Thyroid gland (tissue), 4 donors: ENCODE measurements at places on chromosomes 12 and 14. TPM values are rescaled to one million over a fixed set of nuclear protein-coding genes. Genes with fewer than 3 reads are reported as not detected.
A peak's percentile ranks its signal among the peaks of the same experiment; 100 is the strongest.

Gene SMIM41
- not detected for total RNA-seq

Gene SERPINA3
- total RNA-seq, result 96.2 TPM

Gene IL22
- not detected for total RNA-seq

Gene SMCO2
- not detected for total RNA-seq

Gene WSCD2
- 96.0 TPM for total RNA-seq

Gene SLC16A7
- total RNA-seq, result 22.2 TPM

Gene LHX5
- 0.13 TPM for total RNA-seq

- no peaks in the 10 kb centered on the region for H3K4me1 ChIP-seq
- no peaks in the 10 kb centered on the region for H3K36me3 ChIP-seq
- no peaks in the 10 kb centered on the region for H3K27me3 ChIP-seq
- no peak for DNase-seq
Observed at GRCh38 chr14:56720703-56721460, 89.4 kb downstream of the OTX2 start.

DNA sequence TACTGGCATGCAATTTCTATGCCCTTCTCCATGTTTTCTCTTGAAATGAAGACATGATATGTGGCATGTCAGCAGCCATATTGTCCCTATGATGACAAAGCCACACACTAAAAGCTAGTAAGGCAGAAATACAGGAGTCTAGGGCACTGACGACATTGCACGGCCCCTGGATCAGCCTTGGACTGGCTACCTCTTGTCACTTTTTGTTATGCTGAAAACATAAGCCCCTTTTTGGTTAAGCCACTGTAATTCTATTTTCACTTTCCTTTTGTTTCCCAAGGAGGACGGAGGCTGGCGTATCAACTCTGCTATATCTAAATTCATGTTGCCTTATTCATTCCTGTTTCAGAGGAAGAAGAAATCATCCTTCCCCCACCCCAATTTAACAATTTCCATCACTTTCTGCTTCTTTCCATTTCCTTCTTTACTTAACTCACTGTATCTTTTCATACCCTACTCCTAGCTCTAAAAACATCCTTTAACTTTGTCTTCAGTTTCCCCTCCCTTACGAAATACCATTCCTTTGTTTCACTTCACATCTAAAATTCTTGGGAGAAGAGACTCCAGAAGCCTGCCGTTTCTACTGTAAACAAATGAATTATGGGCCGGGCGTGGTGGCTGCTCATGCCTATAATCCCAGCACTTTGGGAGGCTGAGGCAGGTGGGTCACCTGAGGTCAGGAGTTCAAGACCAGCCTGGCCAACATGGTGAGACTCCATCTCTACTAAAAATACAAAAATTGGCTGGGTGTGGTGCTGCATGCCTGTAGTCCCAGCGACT lies 364.1 kb downstream of the PCNX1 start:
- H3K4me3 ChIP-seq, result no peak overlapping the region
- H3K36me3 ChIP-seq, result no peaks in the 10 kb centered on the region
- H3K4me1 ChIP-seq, result no peaks in the 10 kb centered on the region
- H3K27me3 ChIP-seq, result no peaks in the 10 kb centered on the region
- no peak for DNase-seq
- no peak overlapping the region for H3K27ac ChIP-seq

GRCh38 chr12:4143896-4144295 lies 129.7 kb upstream of the CCND2 start:
- H3K27me3 ChIP-seq, result no peaks in the 10 kb centered on the region
- H3K27ac ChIP-seq, result no peak overlapping the region
- no peak for DNase-seq
- H3K36me3 ChIP-seq, result no peaks in the 10 kb centered on the region
- H3K4me3 ChIP-seq, result no peak overlapping the region

DNA sequence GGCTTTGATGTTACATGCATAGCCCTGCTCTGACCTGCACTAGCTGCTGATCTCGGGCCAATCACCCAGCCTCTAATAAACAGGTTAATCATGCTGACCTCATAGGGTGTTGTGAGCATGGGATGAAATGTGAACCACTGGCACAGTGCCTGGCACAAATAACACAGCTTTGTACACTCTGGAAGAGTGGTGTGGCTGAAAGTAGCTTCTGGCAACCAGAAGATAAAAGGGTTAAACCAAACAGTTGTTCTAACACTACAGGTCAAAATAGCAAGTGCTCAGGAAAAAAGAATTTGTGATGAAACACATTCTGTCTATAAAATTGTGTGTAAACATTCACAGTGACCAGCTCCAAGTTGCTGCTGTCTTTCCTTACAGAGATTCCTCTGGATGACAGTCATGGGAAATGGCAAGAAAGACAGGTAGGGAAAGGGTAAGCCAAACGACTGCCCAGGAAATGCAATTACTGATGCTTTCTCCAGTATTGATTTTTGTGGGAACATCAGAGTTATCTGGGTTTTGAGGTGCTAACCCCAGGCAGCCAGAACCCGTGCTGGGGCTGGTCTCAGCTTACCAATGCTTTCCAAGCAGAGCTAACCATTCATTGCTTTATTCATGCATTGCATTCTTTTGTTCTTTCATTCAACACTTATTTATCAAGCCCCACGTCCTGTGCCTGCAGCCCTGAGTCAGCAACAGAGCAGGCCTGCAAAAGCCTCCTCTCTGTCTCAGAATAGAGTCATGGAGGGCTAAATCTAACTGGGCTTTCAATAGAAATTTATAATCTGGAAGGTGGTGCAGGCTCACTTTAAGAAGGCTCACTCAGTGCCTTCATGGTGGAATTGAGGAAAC lies 38.1 kb upstream of the CAPRIN2 start:
- H3K36me3 ChIP-seq, result no peaks in the 10 kb centered on the region
- no peak overlapping the region for H3K27ac ChIP-seq
- no peaks in the 10 kb centered on the region for H3K27me3 ChIP-seq
- H3K4me3 ChIP-seq, result no peak overlapping the region
- no peak for DNase-seq

- H3K27ac ChIP-seq, result no peak overlapping the region
- no peak overlapping the region for H3K4me3 ChIP-seq
- no peaks in the 10 kb centered on the region for H3K4me1 ChIP-seq
- H3K36me3 ChIP-seq, result no peaks in the 10 kb centered on the region
Observed at GRCh38 chr14:38848243-38848935, 254.6 kb downstream of the SEC23A start.

DNA sequence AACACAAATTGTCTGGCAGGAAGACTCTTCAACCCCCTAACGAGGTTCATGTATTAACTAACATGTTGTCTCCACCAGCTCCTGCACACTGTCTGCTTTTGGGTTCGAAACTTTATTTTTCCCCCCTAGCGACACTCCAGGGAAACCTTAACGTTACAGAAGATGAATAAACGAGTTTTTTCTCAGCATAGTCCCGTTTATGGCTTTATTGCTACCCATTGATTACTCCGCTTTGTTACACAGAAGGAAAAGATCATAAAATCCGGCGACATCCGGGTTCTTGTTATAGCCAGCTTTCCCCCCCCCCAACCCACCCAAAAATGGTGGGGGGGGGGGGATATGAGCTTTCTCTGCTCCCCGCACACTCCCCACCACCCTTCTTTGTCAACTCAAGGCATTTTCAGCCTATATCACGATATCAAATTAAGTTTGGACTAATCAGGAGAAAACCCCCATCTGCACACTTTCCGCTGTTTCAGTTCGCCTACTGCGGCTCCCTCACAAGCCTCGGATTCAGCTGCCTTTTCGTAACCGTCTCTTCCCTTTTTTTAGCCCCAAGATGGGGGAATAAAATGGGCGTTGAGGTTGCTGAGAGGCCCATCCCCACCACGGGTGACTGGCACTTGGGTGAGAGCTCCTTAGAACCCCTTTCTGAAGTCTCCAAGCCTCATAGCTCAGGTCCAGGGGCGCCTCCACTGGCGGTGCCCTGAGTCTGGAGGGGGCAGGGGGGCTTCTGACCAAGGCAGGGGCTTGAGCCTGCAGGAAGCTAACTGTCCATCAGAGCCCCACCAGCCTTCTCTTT lies 1.4 kb upstream of the HOXC6 start:
- no peaks in the 10 kb centered on the region for H3K36me3 ChIP-seq
- no peak for DNase-seq
- no peak overlapping the region for H3K27ac ChIP-seq
- no peak overlapping the region for H3K4me3 ChIP-seq
- peaks cover 77% of the 10 kb centered on the region for H3K27me3 ChIP-seq

GRCh38 chr12:43852744-43853143 lies 16.9 kb downstream of the TMEM117 start:
- H3K36me3 ChIP-seq, result no peaks in the 10 kb centered on the region
- no peaks in the 10 kb centered on the region for H3K4me1 ChIP-seq
- DNase-seq, result no peak
- no peak overlapping the region for H3K4me3 ChIP-seq
- H3K27me3 ChIP-seq, result no peaks in the 10 kb centered on the region

- no peaks in the 10 kb centered on the region for H3K27me3 ChIP-seq
- no peak for DNase-seq
- no peak overlapping the region for H3K27ac ChIP-seq
- H3K36me3 ChIP-seq, result no peaks in the 10 kb centered on the region
- H3K4me1 ChIP-seq, result no peaks in the 10 kb centered on the region
- H3K4me3 ChIP-seq, result no peak overlapping the region
Observed at GRCh38 chr12:66361703-66362102, 59.4 kb downstream of the HELB start.

- H3K4me3 ChIP-seq, result no peak overlapping the region
- H3K4me1 ChIP-seq, result peaks cover 5% of the 10 kb centered on the region
- H3K27me3 ChIP-seq, result no peaks in the 10 kb centered on the region
- no peak overlapping the region for H3K27ac ChIP-seq
- no peaks in the 10 kb centered on the region for H3K36me3 ChIP-seq
- DNase-seq, result no peak
Observed at GRCh38 chr12:24280056-24280842, 330.8 kb upstream of the SOX5 start.

GRCh38 chr12:124179936-124180607 lies 114.8 kb upstream of the RFLNA start:
- no peaks in the 10 kb centered on the region for H3K4me1 ChIP-seq
- H3K27me3 ChIP-seq, result no peaks in the 10 kb centered on the region
- no peak for DNase-seq
- H3K4me3 ChIP-seq, result no peak overlapping the region
- H3K27ac ChIP-seq, result no peak overlapping the region
- H3K36me3 ChIP-seq, result no peaks in the 10 kb centered on the region

DNA sequence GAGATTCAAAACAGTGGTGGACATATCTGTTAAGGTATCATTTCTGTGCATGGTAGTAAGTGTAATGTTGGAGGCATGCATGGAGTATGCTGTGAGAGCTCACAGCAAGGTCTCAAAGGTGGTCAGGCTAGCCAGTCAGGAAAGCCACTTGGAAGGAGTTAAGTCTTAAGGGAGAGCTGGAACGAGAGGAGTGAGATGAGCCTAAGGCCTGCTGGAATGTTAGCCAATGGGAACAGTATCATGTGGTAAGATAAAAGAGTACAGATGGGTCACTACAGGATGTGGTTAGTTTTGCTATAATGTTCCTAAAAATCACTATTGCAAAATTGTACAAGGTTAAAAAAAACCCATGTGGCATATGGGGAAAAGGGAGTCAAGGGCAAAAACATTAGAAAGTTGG lies 311.7 kb upstream of the E2F7 start:
- H3K4me1 ChIP-seq, result no peaks in the 10 kb centered on the region
- no peak overlapping the region for H3K27ac ChIP-seq
- H3K27me3 ChIP-seq, result no peaks in the 10 kb centered on the region
- no peaks in the 10 kb centered on the region for H3K36me3 ChIP-seq

DNA sequence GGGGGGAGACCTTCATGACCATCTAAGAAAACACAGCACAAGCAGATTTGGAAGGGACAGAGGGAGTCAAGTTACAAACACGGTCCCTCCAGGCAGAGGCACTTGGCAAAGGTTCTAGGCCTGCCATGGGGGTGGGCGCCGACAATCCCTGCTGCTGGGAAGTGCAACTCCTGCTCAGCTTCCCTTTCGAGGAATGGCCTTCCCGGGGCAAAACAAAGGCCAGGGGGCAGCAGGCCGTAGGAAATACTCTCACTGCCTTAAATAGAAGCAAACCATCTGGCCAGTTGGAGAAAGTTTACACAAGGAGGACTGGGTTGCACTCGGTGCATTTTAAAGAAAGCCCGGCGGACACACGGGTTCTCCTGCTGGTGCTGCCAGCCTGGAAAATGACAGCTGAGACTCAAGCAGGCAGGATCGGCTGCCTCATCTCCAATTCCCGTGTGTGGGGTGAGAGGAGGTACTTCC lies 65.8 kb downstream of the ITPK1 start:
- H3K36me3 ChIP-seq, result no peaks in the 10 kb centered on the region
- H3K4me3 ChIP-seq, result no peak overlapping the region
- no peaks in the 10 kb centered on the region for H3K27me3 ChIP-seq

DNA sequence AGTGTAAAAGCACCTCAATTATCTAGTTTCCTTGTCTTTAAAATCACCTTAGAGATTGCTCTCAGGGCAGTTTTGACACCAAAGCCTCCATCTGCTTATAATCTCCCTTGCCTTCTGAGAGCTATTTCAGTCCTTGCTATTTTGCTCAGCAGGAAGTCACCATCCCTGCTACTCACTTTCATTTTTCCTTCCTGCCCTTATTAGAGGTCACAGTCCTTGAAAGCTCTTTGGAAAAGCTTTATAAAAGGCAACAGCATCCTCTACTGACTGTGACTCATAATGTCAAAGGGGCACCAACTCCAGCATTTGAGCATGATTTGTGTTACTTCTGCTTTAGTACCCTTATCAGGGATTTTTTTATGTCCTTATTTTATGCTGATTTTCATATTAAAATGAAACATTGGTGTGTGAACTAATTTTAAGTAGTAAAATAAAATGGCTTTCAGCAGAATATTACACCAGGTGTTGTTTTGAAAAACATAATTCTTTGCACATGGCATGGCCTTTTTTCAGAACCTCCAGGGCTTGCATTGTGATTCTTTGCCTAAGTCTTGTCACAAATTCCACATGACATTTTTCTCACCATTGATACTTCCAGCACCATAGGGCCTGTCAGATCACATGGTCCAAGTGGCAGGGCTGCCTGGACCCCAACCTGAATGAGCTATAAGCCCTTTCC lies 213.0 kb downstream of the ADAMTS20 start:
- H3K27ac ChIP-seq, result no peak overlapping the region
- H3K4me1 ChIP-seq, result no peaks in the 10 kb centered on the region
- H3K27me3 ChIP-seq, result no peaks in the 10 kb centered on the region
- DNase-seq, result no peak

DNA sequence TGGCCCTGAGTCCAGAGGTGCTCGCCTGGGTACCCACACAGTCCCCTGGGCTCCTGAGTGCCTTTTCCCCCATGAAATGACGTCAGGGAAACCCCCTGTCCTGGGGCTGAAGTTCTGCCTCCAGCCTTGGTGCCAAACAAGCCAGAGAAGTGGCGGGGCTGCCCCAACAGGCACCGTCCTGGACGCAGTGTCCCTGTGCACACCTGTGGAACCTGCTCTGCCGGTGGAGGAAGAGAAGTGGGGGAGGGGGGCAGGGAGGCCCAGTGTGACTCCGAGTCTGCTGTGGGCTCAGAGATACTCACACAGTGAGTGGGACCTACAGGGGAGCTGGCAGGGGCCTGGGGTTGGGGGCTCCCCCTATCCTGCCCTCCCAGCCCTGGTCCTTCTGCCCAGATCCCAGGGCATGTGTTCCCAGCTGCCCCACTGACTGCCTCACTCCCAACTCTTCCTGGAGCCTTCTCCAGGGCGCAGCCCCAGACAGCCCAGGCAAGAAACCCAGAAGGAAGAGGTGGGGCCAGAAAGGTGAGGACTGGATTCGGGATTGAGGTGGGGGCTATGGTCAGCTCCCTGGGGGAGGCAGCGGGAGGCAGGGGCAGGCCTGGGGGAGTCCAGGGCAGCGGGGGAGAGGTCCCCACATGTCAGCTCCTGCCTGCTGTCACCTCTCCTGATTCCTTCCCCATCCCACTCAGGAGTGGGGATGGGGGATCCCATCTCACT lies 24.7 kb downstream of the CCDC85C start:
- peak; percentile 96 for DNase-seq
- peak overlapping the region; percentile 90 for H3K27ac ChIP-seq
- H3K27me3 ChIP-seq, result no peaks in the 10 kb centered on the region
- no peak overlapping the region for H3K4me3 ChIP-seq

GRCh38 chr12:95966287-95966870 lies 23.2 kb downstream of the AMDHD1 start:
- H3K4me1 ChIP-seq, result no peaks in the 10 kb centered on the region
- H3K4me3 ChIP-seq, result no peak overlapping the region
- no peaks in the 10 kb centered on the region for H3K27me3 ChIP-seq
- DNase-seq, result no peak
- no peak overlapping the region for H3K27ac ChIP-seq
